Stimulated activated CD4-positive, alpha-beta T cell treated with anti-CD3 and anti-CD28 coated beads, Interleukin-1b, Interleukin-23, amount 100 ng/mL, for 1 hour (primary cell): ENCODE measurements at places on chromosomes 11 and 22.

DNA sequence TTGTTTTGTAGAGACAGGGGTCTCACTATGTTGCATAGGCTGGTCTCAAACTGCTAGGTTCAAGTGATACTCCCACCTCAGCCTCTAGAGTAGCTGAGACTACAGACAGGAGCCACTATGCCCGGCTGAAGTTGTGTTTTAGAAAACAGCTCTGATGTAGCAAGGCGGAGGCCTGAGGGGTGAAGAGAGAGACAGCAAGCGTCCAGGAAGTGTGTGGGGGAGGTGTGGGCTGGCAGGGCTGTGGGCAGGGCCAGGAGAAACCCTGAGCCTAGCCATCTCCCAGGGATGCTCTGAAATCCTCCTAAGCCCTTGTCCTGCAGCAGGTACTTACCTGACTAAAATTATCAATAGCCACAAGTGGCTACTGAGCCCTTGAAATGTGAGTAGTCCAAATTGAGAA, 16.1 kb upstream of the RPS3 start:
- no peak for DNase-seq

- DNase-seq: no peak
These were observed 81.3 kb upstream of the BLID start for GRCh38 chr11:122197066-122197987.

GRCh38 chr11:120354068-120354467, 17.9 kb downstream of the ARHGEF12 start:
- DNase-seq: no peak

DNA sequence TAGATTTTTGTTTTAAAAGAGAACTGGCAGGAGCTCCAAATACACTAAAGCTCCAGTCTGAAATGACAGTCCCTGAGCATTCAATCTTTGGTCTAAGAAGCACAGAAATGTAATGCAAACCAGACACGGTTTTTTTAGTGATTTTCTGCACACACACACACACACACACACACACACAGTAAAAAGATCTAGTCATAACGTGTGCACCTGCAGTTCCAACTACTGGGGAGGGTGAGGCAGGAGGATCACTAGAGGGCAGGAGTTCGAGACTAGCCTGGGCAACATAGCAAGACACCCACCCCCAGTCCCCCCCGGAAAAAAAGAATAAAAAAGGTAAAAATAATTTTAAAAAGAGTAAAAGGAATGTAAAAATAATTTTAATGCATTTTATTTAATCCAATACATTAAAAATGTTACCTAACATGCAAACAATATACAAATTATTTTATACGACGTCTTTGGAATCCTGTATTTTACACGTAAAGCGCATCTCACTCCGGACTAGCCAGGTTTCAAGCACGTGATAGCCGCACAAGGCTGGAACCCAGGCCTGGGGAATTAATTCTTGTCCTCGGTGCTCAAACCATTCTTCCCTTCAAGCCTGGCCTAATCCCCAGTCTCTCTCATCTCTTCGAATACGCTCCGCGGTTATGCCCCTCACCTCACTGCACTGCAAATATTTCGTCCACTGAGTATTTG, 762 bp upstream of the TBC1D22A start:
- no peak for DNase-seq

- DNase-seq: no peak
These were observed 367.9 kb downstream of the METTL15 start for GRCh38 chr11:28476049-28476448.

- DNase-seq: no peak
These were observed at the start of gene DNAJB7 for GRCh38 chr22:40862013-40862412. Gene DNAJB7 (minus strand): TSS chr22:40862113. CDS start chr22:40861994, 119 bp downstream.

- DNase-seq: no peak
These were observed 2.2 kb downstream of the RAD9A start for GRCh38 chr11:67393990-67394389.

DNA sequence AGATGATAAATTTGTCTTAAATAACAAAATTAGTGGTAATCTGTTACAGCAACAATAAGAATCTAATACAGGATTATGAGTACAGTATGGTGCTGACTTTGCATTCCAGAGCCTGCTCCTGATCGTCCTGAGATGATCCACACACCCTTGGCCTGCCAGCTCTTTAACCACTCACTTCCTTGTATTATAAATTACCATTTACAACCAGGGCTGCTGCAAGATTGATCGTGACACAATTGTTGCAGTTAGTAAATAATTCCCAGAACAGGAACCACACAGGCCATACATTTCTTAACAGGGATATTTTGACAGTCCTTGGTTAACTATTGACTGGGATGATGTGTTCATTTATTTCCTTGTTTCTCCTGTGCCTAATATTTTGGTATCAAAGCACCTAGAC, 3.8 kb upstream of the CBLIF start:
- no peak for DNase-seq

DNA sequence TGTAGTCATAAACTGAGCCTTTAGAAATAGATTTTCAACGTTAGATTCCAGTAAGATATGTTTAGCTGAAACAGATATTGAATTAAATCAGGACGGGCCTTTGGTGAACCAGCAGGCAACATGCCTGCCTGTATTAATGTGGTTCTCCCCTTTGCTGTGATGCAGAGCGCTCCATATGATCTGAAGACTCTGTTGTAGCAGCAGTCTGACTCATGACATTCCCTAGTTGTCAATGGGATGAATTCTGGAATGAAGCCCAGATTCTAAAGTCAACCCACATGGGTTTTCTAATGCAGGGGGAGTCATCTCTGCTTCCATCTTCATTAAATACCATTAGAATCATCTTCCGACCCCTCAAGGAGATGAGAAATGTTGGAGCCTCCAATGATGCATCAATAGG, 864.5 kb downstream of the NTM start:
- no peak for DNase-seq

GRCh38 chr11:2209370-2209801, 37.8 kb upstream of the TH start:
- no peak for DNase-seq

DNA sequence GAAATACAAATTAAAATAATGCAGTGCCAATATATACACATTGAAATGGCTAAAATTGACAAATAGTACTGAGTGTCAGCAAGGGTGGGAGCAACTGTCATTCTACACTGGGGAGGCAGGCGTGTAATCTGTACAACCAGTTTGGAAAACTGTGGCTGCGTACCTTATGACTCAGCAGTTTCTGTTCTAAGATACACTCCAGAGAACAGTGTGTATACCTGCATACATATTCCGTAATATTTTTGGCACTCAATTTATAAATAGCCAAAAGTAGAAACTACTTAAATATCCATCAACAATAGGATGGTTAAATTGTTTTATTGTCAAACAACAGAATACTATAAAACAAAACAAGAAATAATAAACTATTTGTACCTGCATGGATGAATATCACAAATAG, 57.6 kb downstream of the RNF169 start:
- no peak for DNase-seq

DNA sequence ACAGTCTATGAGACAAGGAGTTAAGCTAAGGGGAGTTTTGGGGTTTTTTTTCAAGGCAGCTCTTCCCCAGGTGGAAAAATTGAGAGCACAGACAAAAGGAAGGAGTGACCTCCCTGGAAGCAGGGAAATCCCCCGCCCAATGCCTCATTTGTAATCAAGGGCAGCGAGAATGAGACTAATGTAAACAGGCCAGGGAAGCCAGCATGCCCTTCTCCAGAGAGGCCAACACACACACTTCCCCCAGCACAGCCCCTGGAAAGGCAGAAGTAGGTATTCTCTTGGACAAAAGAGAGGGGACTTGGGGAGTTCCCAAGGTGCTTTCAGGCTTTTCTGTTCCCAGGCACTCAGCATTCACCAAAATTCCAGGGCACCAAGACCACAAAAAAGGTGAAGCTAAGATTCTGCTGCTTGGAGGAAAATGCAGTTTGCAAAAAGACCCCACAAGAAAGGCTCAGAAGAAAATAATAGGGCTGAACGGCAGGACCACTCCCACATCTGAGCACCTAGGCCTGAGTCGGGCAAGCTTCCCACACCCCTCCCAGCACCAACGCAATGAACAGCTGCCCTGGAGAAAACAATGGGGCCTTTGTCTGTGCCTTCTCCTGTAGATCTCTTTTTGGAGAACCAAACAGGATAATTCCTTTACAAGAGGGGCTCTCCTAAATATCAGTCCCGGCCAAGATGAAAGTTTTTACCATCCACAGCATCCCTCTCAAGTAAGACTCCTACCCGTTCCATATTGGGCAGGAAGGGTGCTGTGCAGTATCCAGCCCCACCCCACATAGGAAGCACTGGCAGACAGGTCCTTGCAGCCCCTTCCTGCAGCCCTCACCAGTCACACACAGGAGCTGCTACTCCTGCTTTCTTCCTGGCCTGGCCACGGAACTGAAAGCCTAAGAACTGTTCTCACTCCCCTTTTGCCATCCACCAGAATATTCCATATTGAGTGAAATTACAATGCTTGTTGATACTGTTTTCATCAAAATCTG, 70.7 kb upstream of the AKIP1 start:
- no peak for DNase-seq

GRCh38 chr11:16874275-16874975, 136.0 kb downstream of the C11orf58 start:
- DNase-seq: no peak

DNA sequence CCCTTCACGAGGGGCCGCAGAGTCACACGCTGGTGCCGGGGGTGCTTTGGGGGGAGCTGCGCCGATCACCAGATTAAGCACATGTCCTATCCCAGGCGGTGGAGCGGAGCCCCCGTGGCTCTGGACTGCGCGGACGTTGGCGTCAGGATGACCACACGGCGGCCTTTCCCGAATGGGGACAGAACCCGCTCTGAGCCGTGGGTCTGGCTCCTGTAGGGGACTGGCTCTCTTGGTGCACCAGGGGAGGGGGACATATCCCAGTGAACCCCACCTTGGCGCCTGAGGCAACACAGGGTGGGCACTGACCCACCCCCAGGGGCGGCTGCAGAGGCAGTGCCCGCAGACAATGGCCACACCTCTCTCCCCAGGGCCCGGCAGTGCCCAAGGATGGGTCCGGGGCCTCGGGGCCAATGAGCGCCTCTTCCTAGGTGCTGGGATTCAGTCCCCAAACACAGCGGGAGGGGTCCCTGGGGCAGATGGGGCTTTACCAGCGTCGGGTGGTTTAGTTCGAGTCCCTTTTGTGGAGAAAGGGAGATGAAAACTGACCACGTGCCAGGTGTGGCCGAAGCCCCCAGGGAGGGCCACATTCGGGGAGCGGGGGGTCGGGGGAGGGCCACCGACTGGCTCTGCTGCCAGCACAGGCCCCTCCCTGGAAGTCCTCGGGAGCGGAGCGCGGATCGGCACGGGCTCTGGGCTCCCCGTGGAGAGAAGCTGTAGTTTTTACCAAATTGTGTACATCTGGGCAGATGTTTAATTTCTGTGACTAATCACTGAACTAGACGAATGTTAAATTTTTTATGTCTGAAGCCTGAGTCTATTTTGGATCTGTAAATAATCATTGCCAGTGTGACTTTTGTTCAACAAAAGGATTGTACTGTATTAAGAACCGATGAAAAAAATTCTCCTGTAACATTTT, 58.9 kb downstream of the GRAMD4 start:
- DNase-seq: no peak

DNA sequence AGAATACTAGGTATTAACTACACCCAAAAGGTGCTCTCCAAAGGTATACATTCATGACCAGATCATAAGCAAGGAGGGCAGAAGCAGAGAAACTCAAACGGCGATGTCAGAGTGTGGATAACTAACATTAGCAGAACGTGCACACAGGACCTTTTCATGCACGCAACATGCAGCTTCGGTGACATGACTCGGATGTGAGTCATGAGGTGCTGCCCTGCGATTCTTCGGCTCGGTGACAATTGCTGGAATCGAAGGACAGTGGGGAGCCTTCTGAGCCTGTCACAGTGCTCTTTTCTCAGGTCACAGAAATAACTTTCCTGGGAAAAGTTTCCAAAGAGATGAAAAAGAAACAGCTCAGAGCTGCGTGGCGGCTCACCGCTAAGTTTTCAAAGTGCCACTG, 418.5 kb upstream of the SYN3 start:
- DNase-seq: no peak

DNA sequence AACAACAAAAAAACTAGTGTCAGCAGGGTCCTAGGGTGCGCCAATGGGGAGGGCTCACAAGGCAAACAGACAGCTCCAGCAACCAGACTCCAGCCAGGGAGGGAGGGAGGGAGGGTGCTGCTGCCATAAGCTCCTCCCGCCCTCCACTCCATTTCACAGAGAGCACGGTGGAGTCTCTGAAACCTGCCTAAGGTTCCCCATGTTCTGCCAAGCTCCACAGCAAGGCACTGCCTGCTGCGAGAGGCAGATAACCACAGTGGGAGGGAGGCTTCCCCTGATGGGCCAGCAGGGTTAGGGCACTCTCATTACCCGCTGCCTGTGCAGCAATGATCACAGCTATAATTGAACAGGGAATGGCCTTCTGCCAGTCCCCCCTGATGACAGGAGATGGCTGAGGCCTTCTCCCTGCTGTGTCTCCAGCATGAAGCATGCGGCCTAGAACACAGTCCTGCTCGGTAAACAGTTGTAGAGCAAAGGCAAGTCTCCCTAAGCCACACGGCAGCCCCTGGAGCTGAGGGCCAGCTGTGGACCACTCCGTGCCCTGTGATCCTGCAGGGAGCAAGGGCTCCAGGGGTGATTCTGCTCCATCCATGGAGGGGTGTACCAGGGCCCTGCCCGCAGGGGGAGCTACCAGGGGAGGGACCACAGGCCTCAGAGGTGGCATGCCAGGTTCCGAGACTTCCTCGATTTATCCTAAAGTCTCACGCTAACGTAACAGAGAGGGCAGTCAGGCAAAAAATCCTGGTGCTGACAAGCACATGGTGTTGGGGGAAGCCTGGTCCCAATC, 42.9 kb downstream of the PC start:
- no peak for DNase-seq

DNA sequence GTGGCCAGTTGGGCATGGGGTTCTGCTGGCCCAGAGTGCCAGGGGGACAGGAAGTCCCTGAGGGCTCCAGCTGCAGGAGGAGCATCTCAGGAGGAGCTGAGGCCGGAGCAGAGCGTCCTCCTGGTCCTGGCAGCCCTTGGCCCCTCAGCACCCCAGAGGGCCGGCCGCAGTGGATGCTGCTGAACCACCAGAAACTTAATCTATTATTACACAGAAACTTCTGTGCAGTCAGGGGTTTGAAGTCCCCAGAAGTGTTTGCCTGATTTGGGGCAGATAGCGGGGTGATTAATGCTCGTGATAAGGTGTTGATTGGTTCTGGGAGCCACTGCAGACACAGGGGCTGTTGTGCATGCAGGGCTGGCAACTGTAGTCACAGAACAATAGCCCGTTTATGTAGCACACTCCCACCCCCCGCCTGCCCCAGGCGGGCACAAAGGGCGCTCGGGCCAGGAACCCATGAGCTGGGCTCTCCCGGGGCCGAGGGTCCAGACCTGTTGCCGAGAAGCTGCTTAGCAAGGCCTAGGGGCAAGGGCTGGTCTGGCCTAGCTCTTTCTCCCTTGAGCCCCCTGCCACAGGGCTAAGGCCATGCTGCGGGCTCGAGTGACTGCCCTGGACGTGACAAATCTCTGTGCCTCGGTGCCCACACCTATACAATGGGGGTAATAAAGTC, 29.0 kb upstream of the KCNQ1OT1 start:
- no peak for DNase-seq

GRCh38 chr22:23500508-23501260, 79.4 kb downstream of the IGLL1 start:
- DNase-seq: no peak

GRCh38 chr11:80849253-80849652, 1408.4 kb upstream of the TENM4 start:
- no peak for DNase-seq

- DNase-seq: no peak
These were observed 75.3 kb upstream of the NCAM1 start for GRCh38 chr11:112885744-112886433.

- no peak for DNase-seq
These were observed 73.0 kb downstream of the TENM4 start for GRCh38 chr11:79367844-79368243.
